DMS53 (cell line): ENCODE measurements at places on chromosomes 3 and 15.
A peak's percentile ranks its signal among the peaks of the same experiment; 100 is the strongest.

DNA sequence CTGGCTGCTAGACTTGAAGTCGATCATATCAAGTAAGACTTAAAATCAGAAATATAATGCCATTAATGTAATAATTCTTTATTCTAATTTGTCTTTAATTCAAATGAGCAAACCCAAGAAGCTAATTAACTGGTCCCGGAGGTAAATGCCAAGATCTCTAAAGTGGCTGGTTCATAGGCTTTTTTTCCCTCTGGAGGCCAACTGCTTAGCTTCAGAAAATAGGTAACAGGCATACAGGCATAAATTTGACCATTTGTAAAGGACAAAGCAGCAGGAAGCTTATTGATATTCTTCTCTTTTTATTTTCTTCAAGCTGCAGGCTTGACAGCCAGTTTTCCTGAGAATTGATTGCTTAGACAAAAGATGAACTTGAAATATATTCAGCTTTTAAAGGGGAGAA, 158.6 kb upstream of the RAP2B start:
- no peak for DNase-seq

DNA sequence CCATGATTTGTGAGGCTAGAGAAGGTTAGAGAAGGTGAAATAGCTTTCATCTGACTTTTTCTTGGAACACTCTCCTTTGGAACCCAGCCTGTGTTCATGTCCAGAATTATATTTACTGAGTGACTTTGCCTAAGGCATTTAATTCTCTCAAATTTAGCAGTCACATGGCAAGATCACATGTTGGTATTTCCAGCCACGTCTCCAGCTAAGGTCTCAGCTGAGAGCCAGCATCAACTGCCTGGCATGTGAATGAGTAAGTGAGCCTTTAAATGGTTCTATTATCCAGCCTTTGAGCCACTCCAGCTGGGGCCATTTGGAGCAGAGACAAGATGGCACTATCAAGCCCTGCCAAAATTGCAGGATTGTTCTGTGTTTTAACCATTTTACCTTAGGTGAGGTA, 130.2 kb upstream of the SGO1 start:
- no peak for DNase-seq

GRCh38 chr3:151644020-151644620, 89.6 kb upstream of the AADACL2 start:
- DNase-seq = no peak

GRCh38 chr3:169077394-169077906, 586.1 kb downstream of the MECOM start:
- no peak for DNase-seq

GRCh38 chr3:140420621-140421357, 257.1 kb upstream of the TRIM42 start:
- DNase-seq = no peak

DNA sequence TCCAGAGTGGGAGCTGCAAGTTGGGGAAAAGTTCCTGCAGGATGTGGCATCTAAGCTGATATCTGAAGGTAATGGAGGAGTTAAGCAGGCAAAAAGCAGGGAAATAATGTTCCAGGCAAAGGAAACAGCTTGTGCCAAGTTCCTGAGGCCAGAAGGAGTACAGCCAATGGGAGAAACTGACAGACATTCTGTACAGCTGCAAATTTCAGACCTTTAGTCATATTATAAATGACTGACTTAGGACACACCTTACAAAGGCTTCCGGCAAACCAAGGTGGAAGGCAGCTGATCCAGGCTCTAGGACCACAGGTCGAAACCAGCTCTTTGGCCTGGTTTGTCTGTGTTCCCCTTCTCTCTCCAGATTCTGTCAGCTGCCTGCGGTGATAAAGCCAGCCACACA, 9.3 kb downstream of the WWTR1 start:
- no peak for DNase-seq

DNA sequence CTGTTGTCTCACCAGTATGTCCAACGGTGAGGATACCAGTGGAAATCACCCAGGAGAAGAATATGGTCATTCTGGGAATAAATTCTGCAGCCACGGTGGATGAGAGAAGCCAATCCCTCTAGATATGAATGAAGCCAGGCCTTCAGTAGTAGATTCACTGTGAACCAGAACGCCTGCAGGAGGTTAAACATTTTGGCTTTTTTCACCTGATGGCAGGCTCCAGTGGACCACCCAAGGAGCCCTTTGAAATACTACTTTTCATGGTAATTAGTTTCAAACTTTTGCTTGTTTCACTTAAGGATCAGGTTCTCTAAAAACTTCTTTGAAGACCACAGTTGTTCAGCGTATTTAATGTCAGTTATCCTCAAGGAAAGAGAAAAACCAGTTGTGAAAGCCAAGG, 353.4 kb downstream of the RORA start:
- DNase-seq = no peak

- no peak for DNase-seq
These were observed 23.8 kb downstream of the SEMA6D start for GRCh38 chr15:47741082-47741481.

DNA sequence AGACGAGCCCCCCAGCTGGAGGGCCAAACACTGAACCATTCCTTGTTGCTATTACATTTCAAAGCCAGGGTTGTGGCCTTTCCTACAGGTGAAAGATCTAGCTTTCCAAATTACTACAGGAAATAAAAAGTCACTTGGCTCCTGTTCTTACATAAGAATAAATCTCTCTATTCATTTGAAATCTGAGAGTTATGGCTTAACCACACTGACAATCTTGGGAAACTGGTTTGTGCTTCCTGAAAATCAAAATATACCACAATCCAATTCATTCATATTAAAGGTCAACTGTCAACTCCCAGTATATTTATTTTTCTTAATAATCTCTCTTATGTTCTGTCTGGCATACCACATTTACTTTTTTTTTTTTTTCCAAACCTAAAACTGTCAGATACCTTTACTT, 103.7 kb upstream of the LMOD3 start:
- no peak for DNase-seq

DNA sequence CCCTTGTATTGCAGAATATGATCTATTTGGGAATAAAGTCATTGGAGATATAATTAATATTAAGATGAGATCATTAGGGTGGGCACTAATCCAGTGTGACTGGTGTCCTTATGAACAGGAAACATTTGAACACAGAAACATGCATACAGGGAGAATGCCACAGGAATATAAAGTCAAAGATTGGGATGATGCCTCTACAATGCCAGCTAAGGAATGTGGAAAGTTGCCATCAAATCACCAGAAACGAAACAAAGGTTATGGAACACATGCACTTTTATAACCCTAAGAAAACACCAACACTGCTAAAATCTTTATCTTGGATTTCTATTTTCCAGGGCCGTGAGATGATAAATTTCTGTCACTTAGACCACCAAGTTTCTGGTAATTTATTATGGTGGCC, 442.4 kb upstream of the BCHE start:
- no peak for DNase-seq

DNA sequence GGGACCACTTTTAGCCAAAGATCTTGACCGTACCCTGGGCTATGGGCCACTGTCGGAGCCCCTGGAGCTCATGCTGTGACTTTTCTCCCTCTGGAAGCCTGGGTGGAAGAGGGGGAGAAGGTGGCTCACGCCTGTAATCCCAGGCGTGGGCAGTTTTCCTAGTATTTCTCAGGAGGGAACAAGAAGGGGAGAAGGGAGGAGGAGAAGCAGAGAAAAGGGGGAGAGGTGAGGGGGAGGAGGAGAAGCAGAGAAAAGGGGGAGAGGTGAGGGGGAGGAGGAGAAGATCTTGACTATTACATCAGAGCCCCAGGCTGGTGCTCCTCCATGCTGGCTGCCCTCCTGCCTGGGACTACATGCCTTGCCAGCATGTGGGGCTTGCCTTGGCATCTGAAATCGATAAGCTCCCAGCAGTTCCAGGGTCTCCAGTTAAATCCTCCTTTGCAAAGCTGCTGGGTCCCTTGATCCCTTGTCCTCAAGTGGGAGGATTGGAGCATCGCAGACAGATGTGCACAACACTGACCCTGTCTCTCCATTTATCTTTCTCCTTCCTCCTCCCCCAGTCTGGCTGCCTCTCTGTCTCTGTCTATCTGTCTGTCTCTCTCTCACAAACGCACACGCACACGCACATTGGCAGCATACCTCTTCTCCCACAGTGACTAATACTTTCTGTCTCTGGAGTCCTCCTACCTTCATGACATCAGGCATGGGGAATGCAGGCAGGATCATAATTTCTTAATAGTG, 41.6 kb downstream of the MRAS start:
- DNase-seq = peak; percentile 30

- no peak for DNase-seq
These were observed 365.2 kb upstream of the WNT5A start for GRCh38 chr3:55852326-55852725.

- DNase-seq = no peak
These were observed 334 bp upstream of the IGSF11 start for GRCh38 chr3:119035014-119035346.

- DNase-seq = no peak
These were observed 31.6 kb downstream of the GOLGA6L2 start for GRCh38 chr15:23415321-23415865.

DNA sequence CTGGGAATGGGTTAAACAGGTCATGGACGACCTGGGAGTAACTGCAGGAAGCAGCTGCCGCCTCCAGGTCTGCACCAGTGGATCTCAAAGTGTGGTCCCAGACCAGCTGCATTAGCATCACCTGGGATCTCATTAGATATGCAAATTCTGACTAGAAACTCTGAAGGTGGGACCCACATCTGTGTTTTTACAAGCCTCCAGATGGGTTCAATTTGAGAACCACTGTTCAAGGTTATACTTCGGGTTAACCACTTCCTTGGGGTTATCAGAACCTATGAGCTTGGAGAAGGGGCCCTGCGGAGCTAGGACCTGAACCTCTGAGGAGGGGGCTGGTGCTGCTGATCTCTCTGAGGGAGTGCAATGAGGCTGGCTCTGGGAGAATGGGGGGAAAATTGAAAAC, 324.8 kb upstream of the CTDSPL start:
- no peak for DNase-seq

- no peak for DNase-seq
These were observed 147.5 kb downstream of the LRTM1 start for GRCh38 chr3:54780336-54780735.

GRCh38 chr15:64037116-64037515, 9.2 kb downstream of the DAPK2 start:
- DNase-seq = no peak

DNA sequence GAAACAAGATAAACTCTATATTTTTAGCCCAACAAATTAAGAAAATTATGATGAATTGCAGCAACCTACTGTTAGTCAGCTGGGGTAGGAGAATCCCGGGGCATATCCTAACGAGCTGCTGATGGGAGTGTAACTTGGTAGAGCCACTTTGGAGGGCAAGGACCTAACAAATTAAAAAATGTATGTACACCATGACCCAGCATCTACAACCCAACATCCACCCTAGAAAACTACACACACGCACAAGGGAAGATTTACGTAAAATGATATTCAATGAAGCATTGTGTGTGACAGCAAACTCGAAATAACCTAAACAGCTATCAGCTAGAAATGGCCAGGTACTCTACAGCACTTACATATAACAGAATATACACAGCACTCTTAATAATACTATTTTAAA, 1.9 kb downstream of the BCL2A1 start:
- no peak for DNase-seq

- peak; percentile 53 for DNase-seq
These were observed 48.8 kb upstream of the TMCO5A start for GRCh38 chr15:37885651-37886050.

GRCh38 chr3:39210078-39210477, 17.7 kb upstream of the XIRP1 start:
- no peak for DNase-seq

DNA sequence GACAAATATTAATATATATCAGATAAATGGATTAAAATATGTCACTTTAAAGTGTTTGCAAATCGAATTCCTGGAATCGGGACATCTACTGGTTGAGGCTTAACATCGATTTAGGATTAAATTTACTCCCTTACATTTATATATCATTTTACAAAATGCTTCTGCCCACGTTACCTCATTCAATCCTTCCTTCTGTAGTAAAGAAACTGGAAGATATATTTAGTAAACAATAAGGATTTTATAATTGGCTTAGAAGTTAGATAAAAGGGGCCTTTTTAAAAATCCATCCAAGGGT, 1.3 kb downstream of the CLPX start:
- DNase-seq = no peak

GRCh38 chr3:124854009-124854408, 33.2 kb downstream of the ITGB5 start:
- DNase-seq = no peak

GRCh38 chr3:183534249-183534648, 21.3 kb downstream of the KLHL6 start:
- no peak for DNase-seq

- DNase-seq = no peak
These were observed 42.7 kb upstream of the PRICKLE2 start for GRCh38 chr3:64267721-64268604.

- DNase-seq = no peak
These were observed 262.3 kb upstream of the HES1 start for GRCh38 chr3:193873426-193874201.

DNA sequence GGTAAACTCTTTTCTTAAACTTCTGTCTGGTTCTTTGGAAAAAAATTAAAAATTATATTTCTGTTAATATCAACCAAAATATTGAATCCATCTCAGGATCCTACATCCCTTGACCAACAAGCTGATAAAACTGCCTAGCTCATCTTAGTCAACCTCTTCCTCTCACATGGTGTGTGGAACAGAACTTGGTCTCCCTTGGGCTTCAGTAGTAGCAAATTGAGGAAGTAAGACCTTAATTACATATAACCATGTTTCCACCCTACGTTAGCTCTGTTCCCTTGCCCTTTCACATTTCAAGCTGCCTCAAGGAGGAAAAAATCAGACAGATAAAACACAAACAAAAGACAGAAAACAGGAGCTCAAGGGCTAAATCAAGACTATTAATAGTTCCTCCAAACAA, 116.4 kb downstream of the GREM1 start:
- no peak for DNase-seq

- no peak for DNase-seq
These were observed 87.0 kb downstream of the CFAP20DC start for GRCh38 chr3:58962816-58963215.

GRCh38 chr15:88220443-88221335, 35.9 kb downstream of the NTRK3 start:
- DNase-seq = no peak

DNA sequence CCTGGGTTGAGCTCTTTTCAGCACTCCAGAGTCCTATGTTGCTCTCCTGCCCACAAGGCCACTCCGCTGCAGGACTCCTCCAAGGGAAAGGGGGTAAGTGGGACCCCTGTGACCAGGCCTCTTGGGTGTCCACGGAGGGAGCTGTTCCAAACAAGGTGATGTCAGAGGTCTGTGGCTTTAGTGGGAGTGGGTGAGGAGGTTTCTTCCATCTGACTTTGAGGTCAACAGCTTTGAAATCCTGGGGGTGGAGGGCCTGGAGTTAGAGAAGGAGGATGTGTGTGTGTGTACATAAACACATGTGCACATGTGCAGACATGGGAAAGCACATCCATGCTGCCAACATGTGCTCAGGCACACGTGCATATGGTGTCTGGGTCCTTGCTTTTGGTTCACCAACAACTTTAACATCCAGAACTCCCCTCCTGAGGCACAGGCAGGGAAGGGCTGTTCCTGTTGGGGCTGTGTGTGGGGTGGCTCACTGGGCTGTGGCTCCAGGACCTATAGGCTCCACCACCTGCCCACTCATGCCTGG, 51.4 kb upstream of the TMEM115 start:
- DNase-seq = no peak

- DNase-seq = peak; percentile 60
These were observed 582 bp downstream of the CGNL1 start for GRCh38 chr15:57376696-57377477.
